Kidney tubule cell (primary cell): ENCODE measurements at places on chromosomes 1 and 21.

GRCh38 chr1:226691247-226691646 is 47.8 kb downstream of the ITPKB start:
- no peak for DNase-seq

DNA sequence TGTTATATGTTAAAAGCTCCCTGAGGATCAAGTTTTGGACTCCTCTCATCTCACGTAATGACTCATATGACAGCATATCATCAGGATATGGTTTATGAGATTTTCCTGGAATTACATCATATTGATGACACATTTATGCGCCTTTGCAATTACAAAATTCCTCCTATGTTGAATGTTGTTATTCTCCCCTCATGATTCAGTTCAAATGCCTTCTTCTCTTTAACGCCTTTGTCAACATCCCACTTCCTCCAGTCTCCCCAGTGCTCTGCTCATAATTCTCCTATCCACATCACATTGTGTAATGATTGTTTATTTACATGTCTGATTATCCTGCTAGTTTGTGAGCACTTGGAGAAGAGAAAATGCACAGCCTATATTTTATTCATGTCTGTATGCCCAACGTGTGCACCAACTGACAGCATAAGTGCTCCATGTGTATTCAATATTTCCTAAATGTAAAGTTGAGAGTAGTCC is 80.9 kb upstream of the BACH1 start:
- peak; percentile 72 for DNase-seq

DNA sequence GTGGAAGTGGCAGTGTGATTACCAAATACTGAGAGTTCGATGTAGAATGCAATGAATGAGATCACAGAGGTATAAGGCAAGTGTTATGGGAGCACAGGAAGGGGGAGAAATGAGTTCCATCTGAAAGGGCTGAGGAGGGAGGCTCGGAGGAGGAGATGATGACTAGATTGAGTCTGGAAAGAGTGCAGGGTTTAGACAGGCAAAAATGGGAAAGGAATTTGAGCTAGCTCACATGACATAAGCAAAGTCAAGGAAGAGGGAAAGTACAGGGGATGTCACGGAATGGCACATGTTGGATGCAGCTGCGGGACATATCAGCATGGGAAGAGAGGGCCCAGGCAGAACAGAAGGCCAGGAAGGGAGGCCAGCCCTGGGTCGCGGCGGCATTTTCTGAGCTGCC is 132.7 kb downstream of the RUNX1 start:
- DNase-seq: peak; percentile 43

- DNase-seq: no peak
Measured at GRCh38 chr1:64197076-64197475, 6.3 kb upstream of the UBE2U start.

GRCh38 chr21:33991133-33991532 is 75.5 kb upstream of the ATP5PO start:
- no peak for DNase-seq

DNA sequence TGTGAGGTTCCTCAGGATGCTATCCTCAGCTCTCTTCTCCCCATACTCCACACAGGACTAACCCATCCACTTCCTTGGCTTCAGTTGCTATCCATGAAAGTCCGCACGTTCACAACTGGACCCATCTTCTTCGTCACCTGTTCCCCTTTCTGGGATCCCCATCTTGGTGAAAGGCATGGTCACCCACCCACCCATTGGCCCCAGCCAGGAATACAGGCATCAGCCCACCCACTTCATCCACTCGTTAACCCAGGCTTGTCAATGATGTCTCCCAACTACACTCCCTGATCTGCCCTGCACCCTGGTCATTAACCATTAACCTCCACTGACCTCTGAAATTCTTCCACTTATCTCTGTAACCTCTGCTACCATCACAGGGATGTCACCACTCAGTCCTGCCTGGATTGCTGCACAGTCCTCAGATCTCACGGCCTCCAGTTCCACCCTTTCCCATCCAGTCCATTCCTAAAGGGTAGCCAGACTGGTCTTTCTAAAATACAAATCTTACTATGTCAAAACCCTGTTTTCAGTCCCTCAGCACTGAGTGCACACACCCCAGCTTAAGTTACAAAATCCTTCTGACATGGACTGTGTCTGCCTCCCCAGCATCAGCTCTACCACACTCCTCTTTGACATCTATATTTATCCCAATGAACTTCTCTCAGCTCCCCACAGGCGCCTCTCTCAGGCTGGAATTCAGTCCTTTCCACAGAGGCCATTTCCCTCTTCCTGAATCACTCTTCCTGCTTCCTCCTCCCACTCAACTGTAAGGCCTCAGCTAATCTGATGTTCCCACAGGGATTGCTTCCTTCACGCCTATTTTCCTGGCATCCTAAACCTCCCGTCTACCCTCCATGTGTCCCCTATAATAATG is 10.4 kb downstream of the PGLYRP4 start:
- DNase-seq: no peak

DNA sequence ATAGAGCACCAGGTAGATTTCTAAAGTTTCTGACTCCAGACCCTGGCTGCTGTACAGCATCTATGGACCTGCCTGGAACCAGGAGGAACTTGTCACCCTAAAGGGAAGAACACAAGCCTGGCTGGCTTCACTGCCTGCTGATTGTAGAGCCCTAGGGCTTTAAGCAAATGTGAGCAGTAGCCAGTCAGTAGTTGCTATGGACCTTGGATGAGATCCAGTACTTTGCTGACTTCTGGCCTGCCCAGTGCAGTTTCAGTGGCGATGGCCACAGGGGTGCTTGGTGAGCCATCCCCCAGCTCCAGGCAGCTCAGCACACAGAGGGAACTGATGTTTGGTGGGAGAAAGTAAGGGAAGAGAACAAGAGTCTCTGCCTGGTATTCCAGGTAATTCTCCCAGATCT is 68.4 kb downstream of the ATP6V1G3 start:
- no peak for DNase-seq

DNA sequence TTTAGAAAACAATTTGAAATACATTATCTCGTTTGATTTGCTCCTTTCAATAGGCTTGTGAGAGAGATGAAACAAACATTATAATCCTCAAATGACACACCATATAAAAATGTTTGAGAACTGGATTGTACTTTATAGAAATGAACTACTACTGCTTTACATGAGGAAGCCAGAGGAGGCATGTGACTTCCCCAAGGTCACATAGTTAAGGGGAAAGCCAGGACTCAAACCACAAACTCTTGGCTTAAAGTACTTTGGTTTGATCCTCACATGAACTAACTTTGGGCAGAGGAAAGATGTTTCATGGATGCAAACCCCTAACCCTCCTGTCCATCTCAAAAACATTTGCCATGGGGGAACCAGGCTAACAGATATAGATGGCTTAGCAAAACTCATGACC is 4.7 kb downstream of the ARHGEF11 start:
- DNase-seq: peak; percentile 41

DNA sequence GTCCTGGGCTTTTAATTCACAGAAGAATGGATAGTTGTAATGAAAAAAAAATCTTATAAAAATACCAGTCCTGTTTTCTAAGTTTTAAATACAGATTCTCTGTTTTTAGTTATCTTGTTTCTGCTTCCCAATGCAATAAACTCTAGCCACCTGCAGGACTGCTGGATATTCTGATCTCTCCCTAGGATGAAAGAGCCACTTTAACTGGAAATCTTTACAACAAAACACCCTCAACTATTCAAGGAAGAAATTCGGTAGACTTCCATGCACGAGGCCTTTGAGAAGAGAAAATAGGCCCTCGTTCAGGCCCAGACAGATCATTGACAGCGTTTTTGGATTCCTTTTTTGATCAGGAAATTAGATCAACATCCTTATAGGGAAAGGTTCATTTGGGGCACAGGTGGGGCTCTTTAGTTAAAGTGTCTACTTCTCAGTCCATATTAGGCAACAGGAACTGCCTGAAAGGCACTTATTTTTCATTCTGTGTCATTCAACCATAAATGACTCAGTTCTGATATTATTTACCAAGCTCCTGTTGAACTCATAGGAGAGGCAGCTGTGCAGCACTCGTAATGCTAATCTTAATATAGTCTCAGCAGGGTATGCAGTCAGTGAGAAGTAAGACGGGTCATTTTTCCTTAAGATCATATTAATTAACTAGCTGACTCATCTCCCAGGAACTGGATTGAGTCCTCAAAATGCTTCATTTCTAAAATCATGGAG is 71.1 kb upstream of the ERRFI1 start:
- peak; percentile 100 for DNase-seq

DNA sequence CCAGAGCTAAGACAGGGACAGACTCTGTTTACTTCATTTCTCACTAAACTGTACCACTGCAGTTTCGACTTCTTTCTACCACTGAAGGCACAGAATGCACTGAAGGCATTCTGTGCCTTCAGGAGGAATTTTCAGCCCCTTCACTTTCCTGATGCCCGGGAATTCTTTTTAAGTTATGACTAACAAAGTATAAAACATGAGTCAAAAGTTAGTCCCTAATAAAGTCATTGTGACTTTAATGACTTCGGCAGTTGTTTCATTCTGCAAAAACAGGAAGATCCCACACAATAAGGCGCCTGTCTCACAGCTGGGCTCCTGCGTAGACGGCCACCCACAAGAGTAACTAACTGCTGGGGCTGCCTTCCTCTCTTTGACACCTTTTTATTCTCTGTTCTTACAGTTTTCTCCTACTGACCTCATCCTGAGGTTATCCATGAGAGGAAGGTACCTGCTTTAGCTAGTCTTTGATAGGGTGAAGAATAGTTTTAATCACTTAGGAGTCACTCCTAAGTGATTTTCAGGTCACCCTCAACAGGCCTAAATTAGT is 183.9 kb upstream of the SGIP1 start:
- peak; percentile 38 for DNase-seq

GRCh38 chr1:165641231-165641987 is 10.4 kb downstream of the MGST3 start:
- no peak for DNase-seq
